ENCODE measurements at places on chromosomes 2 and 18.

- peak; percentile 52 for DNase-seq
Measured at GRCh38 chr2:170816504-170817092, at the start of gene GAD1. Gene GAD1, plus strand, starts transcription at chr2:170816887. Its CDS starts 1,705 bp downstream, at chr2:170818592.

DNA sequence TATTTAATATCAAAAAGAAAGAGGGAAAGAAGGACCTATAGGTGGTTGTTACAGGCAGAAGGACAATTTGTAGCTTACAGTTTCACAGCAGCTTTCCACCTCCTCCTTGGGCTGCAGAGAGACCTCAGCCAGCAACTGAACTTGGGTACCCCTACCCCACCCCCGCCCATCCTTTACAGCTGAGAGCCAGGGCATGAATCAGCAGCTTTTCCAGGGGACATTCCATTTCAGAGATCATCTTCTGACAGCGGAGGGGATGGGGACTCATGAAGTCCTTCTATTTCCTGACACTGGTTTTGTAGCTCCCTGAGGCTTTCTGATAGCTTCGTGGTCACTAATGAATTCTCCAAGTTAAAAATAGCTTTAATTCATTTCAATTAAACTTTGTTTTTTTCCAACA lies 96.4 kb downstream of the ITGB1BP1 start:
- DNase-seq, result peak; percentile 21

- DNase-seq, result peak; percentile 74
Measured at GRCh38 chr2:15243762-15244161, 317.4 kb downstream of the NBAS start.

DNA sequence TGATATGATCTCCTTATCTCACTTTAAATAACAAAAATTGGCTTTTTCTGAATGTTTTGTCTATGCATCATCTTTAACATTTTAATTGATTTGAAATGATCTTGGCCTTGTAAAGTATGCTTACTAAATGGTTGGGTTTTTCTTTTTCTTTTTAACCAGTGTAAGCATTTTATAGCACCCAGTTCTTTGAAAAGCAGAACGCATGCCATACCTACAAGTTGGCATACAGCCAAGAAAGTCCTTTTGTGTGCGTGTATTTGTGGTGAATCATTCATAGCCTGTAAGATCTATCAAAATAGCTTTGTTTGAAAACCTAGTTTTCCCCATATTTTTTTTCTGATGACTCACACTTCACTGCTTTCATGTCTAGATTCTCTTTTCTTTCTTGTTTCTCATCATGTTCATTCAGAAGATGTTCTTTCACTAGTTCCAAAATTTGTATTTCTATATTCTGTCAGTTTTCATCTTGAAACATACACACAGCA lies 4.1 kb upstream of the VRK2 start:
- peak; percentile 76 for DNase-seq

DNA sequence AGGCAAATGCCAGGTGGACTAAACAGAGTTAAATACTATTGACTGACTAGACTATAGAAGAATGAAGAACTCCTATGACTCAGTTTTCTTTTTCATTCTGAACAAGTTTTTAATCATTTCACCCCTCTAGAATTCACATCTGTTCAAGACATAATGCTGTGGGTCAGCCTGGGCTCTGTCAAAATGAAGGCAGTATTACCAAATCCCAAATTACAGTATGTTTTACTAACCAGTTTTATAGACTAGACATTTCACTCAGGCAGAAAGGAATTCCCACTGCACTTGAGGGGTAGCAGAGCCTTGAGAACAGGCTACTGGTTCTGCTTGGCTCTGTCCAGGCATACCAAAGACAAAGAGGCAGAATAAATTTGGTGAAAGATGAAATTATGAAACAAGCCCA lies 511.7 kb downstream of the EPHA4 start:
- DNase-seq, result peak; percentile 31

- no peak for DNase-seq
Measured at GRCh38 chr2:103980401-103980800, 873.5 kb upstream of the POU3F3 start.

- no peak for DNase-seq
Measured at GRCh38 chr18:21218862-21219261, 23.2 kb upstream of the GREB1L start.

DNA sequence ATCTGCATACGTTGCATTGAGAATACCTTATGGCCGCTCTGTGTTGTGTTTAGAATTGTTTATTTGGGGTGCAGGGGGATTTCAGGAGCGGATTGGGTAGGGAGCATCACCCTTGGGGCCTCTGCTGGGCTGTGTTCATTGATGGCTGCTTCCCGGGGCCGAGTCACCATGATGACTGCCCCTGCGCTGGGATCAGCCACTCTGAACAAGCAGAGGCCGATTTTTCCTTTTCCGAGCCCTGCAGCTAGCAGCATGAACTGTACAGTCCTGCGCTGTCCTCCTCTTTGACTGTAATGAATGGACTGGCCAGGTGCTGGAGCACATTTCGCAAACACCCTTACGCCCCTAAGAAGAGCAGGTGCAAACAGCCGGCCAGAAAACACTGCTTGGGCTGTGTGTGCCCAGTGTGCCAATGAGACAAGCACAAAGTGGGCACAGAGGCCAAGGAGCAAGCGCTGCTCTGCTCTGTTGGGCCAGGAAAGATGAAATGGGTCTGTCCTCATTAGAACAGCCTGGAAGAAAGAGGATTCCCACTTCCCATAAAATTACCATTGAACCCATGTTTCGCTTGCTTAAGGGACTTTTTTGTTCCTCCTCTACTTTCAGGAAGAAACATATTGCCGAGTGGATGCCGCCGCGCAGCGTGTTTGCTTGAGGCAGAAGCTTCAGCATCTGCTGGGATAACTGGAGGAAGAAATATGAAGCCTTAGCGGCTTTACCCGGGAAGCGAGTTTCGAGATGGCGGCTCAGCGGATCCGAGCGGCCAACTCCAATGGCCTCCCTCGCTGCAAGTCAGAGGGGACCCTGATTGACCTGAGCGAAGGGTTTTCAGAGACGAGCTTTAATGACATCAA lies 82.7 kb downstream of the SH3BP4 start:
- no peak for DNase-seq

DNA sequence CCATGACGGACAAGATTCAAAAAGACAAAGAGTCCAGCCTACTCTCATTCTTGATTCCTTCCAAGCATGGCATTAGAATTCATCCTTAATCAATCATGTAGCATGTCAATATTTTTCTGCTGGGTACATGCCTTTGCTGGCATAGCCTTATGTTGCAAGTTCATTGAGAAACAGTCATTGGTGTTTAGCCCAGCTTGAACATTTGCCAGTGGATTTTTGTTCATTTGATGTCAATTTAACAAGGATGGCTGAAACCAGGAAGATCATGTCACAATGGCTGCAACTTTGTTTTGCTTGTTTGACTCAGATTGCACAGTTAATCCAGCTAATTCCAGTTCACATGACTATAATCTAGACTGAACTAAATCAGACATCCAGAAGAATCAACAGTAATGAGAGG lies 1132.2 kb downstream of the LRP1B start:
- peak; percentile 36 for DNase-seq

Measured in fibroblast of lung (primary cell).